ENCODE measurements at places on chromosomes 5 and 9. TPM values are rescaled to one million over a fixed set of nuclear protein-coding genes. Genes with fewer than 3 reads are reported as not detected.

The CDC25C gene
- total RNA-seq, result 0.27 TPM

DNA sequence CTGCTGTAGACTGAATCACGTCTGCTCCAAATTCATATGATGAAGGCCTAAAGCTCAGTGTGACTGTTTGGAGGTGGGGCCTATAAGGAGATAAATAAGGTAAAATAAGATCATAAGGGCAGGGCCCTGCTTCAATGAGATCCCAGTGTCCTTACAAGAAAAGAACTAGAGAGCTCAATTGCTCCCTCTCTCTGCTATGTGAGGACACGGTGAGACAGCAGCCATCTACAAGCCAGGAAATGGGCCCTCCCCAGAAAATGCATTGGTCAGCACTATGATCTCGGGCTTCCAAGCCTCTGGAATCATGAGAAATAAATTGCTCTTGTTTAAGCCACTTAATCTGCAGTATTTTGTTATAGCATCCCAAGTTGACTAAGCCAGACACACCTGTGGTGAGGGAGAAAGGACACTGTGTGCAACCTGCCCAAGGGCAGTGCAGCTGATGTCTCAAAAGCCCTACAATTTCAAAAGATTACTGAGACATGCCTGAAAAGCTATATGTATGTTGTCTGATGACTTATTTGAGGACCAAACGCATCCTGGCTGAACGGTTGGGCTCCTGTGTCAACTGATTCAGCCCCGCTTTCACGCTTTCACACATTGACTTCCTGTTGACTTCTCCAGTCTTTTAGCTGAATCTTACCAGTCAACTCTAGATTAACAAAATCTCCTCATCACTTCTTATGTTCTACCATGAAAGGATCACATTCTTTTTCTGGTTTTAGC, 13.2 kb downstream of the GZMK start:
- DNase-seq, result no peak

GRCh38 chr9:32384364-32385151, at the start of gene ACO1:
Gene ACO1 (plus strand): TSS chr9:32384643. CDS start chr9:32405507, 20,864 bp downstream.
- peak; percentile 94 for DNase-seq

DNA sequence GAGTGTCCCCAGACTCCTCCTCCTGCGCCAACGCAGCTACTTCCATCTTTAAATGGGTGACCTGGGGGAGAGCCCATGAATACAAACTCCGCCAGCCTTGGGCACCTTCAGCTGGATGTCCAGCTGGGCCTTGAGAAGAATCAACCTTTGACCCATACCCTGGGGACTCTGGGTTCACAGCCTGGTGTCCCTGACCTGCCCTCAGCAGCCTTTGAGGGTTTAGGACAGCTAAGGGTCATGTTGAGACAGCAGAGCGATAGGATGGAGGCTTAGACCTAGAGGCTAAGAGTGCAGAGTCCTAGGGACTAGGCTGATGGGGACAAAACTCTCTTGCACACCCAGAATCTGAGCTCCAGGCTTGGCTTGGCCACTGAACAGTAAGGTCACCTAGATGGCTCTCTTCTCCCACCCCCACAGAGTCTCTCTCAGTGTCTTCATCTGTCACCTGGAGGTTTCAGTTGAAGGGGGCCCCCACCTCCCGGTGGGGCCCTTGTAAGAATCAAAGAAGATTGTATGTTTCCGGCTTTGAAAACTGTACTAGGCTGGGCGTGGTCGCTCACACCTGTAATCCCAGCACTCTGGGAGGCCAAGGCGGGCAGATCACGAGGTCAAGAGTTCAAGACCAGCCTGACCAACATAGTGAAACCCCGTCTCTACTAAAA, 6.7 kb upstream of the AQP3 start:
- DNase-seq, result no peak

The PROB1 gene
- total RNA-seq, result 0.36 TPM

The FAM174A gene
- 31.9 TPM for total RNA-seq

- no peak for DNase-seq
Measured at GRCh38 chr5:159133041-159133741, 33.5 kb upstream of the EBF1 start.

All from sigmoid colon (tissue), 7 donors.